ENCODE measurements at places on chromosomes 3 and 15.
A peak's percentile ranks its signal among the peaks of the same experiment; 100 is the strongest.

- DNase-seq, result no peak
Measured at GRCh38 chr15:84681831-84682230, 23.8 kb upstream of the NMB start.

- peak; percentile 30 for DNase-seq
Measured at GRCh38 chr15:31302778-31303725, 23.6 kb upstream of the KLF13 start.

- no peak for DNase-seq
Measured at GRCh38 chr3:157290766-157291165, 130.8 kb upstream of the CCNL1 start.

- no peak for DNase-seq
Measured at GRCh38 chr15:56082263-56082761, 88.9 kb upstream of the NEDD4 start.

- peak; percentile 95 for DNase-seq
Measured at GRCh38 chr3:135456108-135456790, 509.3 kb upstream of the PPP2R3A start.

DNA sequence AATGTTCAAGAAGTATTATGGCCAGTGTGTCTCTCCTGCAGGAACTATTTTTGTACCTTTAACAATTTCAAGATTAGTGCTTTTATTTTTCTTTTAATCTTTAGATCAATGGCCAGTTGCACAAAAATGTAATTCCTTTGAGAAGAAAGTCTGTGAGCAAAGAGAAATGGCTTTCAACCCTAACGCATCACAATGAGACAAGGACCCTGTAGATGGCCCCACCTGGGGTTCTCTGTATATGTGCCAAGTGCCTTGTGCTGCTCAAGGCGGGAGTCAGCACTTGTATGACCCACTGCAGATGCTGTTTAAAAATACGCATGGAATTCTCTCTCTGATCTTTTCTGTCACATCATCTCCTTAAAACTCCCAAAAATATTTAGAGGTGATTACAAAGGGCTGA is 453.4 kb downstream of the OCA2 start:
- no peak for DNase-seq

- no peak for DNase-seq
Measured at GRCh38 chr3:65146179-65146578, 458.4 kb upstream of the ADAMTS9 start.

GRCh38 chr15:25062551-25063430 is 108.0 kb downstream of the SNRPN start:
- DNase-seq, result no peak

GRCh38 chr15:37109872-37110572 is 9.7 kb upstream of the MEIS2 start:
- peak; percentile 31 for DNase-seq

GRCh38 chr3:12869035-12869621 is 27.8 kb upstream of the RPL32 start:
- DNase-seq, result peak; percentile 60

GRCh38 chr3:46930945-46931403 is 45.6 kb downstream of the CCDC12 start:
- DNase-seq, result no peak

- DNase-seq, result peak; percentile 70
Measured at GRCh38 chr3:129068291-129068886, 7.8 kb downstream of the GP9 start.

DNA sequence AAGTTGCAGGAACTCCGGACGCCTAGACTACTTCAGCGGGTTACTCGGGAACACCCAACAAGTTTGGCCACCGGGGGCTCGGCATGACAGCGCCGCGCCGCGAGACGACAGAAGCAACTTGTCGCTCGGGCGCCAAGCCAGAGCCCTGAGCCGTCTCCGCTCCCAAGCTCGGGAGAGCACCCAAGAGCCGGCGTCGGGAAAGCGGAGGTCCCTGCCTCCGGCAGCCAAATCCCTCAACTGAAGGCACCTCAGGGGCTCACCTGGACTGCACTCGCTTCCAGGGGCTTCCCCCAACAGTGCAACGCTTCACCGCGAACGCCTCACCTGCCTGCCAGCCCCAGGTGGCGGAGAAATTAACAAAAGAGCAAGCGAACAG is 640 bp downstream of the MB21D2 start:
- no peak for DNase-seq

GRCh38 chr3:47523310-47524073 is 10.0 kb upstream of the ELP6 start:
- DNase-seq, result no peak

GRCh38 chr3:71625676-71626075 is 42.1 kb upstream of the FOXP1 start:
- DNase-seq, result no peak

DNA sequence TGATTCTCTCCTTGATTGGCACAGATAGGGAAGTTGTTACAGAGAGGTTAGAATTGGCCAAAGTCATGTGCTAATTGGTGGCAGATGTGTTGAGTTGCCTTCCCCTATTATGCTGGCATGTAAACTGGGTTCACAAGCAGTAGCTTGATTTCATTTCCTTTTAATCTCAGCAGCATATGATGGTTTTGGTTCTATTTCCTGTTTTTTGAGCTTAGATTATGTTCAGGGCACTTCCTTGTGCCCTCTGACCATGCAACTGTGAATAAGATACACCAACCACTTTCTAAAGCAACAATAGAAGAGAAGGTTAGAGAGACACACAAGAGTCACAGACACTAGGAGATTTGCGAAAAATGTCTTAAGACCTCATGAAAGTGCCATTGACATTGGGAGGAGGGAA is 16.5 kb downstream of the HPS3 start:
- no peak for DNase-seq

DNA sequence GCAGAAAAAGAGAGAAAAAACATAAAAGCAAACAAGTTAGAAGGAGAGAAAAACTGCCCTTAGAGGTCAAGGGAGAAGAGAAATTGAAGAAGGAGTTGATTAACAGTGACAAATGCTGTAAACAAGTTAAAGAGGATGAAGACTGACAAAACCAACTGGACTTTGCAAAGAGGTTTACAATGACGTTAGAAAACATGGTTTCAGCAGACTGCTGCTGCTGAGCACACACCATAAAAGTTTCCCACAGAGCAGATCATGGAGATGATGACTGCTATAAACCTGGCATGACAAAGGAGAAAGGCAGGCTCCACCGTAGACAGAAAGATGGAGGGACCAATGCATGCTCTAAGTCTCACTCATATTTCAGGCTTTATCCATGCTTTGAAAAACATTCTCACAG is 78.7 kb downstream of the POLQ start:
- no peak for DNase-seq

- no peak for DNase-seq
Measured at GRCh38 chr3:158804441-158804840, 2.6 kb downstream of the MFSD1 start.

DNA sequence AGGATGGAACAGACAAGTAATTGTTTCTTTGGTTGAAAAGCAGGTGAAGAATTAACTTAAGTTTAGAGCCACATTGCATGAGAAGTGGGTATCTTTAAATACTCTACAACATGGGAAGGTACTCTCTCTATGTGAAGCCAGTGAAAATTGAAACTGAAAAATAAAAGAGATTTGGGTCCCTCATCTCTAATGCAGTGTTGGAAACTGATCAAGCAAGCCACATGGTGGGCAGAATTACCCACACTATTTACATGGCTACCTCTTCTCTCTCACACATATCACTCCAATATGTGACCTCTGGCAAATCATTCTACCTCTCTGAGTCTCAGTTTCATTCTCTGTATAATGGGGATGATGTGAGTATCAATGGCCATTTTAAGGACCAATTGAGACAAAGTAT is 339.0 kb downstream of the IL5RA start:
- DNase-seq, result no peak

GRCh38 chr3:65030847-65031463 is 343.2 kb upstream of the ADAMTS9 start:
- DNase-seq, result no peak

GRCh38 chr3:158452334-158452733 is 118.7 kb upstream of the MLF1 start:
- no peak for DNase-seq

DNA sequence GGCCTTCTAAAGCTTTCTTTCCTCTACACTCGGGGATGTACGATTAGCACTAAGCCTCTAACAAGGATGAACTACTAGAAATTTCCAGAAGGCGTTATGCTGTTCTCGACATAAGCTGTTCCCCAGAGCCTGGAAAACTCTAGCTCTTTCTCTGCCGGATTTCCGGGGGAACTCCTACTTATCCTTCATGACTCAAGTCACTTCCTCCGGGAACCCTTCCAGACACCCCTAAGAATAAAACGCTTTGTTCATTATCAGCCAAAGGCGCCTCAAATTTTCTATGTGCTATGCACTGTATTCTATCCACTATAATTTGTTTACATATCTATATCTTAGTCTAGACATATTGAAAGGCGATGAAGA is 455 bp upstream of the SNAP23 start:
- DNase-seq, result peak; percentile 2

DNA sequence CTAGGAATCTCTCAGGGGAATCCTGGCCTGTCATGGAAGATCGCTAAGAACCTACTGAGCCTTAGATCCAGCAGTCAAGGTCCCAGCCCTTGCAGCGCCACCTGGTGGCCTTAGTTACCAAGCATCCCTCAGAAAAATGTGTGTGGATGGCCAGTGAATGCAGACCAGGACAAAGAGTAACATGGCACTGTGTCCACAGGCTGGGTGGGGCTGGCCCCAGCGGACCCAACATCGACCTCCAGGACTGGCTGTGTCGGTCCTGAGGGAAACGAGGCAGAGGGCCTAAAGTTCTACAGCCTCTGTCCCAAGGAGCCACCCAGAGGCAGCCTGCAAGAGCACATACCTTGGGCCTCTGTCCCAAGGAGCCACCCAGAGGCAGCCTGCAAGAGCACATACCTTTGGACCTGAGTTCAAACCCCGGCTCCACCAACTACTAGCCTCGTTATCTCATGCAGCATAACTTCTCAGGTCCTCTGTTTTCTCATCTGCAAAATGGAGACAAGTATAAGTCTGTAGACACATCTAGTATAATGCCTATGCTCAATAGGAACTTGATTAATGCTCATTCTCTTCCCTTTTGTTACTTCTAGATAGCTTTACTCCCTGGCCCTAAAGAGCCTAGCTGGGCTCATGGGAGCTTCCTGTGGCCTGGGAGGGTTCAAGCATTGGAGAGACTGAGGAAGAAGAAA is 57.5 kb upstream of the HERC1 start:
- DNase-seq, result peak; percentile 58

- peak; percentile 44 for DNase-seq
Measured at GRCh38 chr3:134211797-134212196, 38.9 kb downstream of the RYK start.

GRCh38 chr3:123781571-123782275 is 102.4 kb downstream of the MYLK start:
- no peak for DNase-seq

- DNase-seq, result no peak
Measured at GRCh38 chr3:66386011-66386924, 114.6 kb downstream of the LRIG1 start.

GRCh38 chr15:37221671-37222145 is 121.4 kb upstream of the MEIS2 start:
- no peak for DNase-seq

GRCh38 chr3:192022412-192022811 is 561.4 kb downstream of the PYDC2 start:
- DNase-seq, result no peak

DNA sequence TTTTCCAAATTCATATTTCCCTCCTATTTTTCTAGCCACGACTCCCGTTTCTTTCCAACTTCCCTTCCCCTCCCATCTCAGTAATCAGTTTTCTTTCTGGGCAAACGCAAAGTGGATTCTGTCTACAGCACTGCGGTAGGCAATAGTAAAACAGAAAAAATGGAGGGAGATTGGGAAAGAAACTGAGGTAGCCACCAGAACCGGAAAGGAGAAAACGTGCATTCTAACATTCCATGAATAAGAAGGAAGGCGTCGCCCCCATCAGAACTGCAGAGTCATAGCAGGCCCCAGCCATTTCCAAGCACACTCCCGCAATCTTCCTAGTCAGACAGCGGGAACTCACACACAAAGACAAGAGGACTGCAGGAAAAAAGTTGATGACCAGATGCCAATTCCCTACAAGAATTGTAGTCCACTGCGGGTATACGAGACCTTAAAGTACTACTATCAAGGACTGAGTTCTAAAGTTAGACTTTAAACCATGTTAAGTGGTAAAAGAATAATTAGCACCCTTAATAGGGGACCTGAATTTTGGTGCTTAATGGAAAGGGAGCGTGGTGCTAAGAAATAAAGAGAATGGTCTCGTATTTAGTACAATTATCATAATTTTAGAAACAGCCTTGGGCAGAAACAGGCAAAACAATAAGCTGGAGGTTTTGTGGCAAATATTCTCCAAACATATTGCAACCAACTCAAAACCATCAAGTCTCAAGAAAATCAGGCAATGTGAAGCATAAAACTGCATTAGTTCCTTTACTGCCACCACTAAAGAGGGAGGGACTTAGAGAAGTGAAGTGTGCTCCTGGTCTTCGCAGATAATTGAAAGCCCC is 1.4 kb downstream of the PFN2 start:
- peak; percentile 88 for DNase-seq

DNA sequence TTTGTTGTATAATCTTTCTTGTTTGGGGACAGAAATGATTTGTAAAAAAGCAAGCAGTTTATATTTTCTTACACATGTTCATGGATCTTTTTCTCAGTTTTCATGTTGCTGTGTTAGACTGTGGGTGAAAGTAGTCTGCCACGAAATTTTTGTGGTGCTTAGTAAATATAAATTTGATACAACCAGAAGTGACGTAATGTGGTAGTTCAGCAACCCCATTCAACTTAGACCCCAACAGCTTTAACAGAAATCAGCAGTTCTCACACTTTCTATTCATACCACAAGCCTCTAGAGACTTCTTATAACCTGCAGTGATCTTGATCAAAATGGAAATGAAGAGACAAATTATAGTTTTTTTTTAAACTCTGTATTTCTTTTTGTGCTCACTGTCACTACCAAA is 120.2 kb upstream of the IGSF10 start:
- no peak for DNase-seq

DNA sequence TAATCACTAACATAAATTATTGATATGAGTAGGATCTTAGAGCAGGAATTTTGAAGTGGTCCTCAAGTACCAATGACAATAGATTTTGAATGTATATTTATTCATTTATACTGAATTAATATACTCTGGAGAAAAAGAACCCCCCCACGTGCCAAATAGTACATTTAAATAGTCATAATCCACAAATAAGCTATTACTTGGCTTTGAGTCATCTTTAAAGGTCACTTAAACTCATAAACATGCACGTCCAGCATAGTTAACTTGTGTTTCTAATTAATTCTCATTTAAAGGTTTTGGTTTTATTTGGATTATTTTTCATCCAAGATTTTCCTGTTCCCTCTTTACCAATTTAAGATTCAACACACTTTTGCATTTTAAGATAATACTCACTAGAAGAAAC is 35.1 kb downstream of the FGF7 start:
- DNase-seq, result no peak

DNA sequence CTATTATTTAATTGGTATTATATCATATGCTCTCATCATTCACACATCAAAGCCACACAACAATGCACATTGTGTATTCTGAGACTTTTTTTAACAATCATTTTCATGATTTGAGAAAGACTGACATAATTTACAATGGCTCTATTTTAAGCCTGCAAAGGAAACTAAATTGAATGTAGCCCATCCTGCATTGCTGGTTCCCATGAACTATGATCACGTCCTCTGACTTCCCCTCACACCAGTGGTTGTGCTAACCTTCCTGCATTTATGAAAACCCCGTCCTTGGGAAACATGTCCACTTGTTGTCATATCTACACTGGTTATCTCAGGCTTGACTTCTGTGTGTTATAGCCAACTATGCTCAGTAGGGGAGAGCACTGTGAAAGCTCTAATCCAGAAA is 546.2 kb downstream of the MECOM start:
- no peak for DNase-seq

Measured in NCI-H146 (cell line).